ENCODE measurements at places on chromosomes 5 and 9. TPM values are rescaled to one million over a fixed set of nuclear protein-coding genes. Genes with fewer than 3 reads are reported as not detected.
A peak's percentile ranks its signal among the peaks of the same experiment; 100 is the strongest.

- no peak overlapping the region for H3K4me3 ChIP-seq
- H3K36me3 ChIP-seq = peaks cover 77% of the 10 kb centered on the region
- peak; percentile 18 for DNase-seq
- H3K27ac ChIP-seq = no peak overlapping the region
Observed at GRCh38 chr5:175516933-175517823, 38.8 kb downstream of the SFXN1 start.

DNA sequence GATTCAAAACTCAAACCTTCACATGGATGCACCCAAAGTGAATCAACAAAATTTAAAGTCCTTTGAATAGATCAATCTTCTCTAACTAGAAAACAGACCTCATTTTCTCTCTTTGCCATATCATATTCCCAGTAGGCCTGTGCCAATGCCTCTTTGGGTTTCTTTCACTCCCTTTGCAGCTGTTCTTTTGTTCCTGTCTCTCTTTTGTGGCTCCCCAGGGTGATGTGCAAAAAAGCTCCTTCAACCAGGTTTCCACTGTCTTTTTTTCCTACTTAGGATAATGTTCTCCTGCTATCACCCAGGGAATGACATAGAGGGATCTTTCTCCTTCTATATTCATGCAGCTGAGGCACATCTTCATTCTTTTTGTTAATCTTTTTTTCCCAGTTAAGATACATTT, 54.6 kb downstream of the MARCHF3 start:
- H3K4me1 ChIP-seq = peaks cover 23% of the 10 kb centered on the region
- H3K27me3 ChIP-seq = no peaks in the 10 kb centered on the region
- H3K4me3 ChIP-seq = no peak overlapping the region
- H3K27ac ChIP-seq = no peak overlapping the region
- no peak for DNase-seq
- no peaks in the 10 kb centered on the region for H3K36me3 ChIP-seq

GRCh38 chr9:14593406-14593805, 99.8 kb downstream of the ZDHHC21 start:
- H3K27me3 ChIP-seq = no peaks in the 10 kb centered on the region
- peaks cover 3% of the 10 kb centered on the region for H3K36me3 ChIP-seq
- no peak overlapping the region for H3K27ac ChIP-seq
- no peaks in the 10 kb centered on the region for H3K4me1 ChIP-seq
- no peak overlapping the region for H3K4me3 ChIP-seq

SLC6A19 gene
- total RNA-seq = 0.49 TPM

DNA sequence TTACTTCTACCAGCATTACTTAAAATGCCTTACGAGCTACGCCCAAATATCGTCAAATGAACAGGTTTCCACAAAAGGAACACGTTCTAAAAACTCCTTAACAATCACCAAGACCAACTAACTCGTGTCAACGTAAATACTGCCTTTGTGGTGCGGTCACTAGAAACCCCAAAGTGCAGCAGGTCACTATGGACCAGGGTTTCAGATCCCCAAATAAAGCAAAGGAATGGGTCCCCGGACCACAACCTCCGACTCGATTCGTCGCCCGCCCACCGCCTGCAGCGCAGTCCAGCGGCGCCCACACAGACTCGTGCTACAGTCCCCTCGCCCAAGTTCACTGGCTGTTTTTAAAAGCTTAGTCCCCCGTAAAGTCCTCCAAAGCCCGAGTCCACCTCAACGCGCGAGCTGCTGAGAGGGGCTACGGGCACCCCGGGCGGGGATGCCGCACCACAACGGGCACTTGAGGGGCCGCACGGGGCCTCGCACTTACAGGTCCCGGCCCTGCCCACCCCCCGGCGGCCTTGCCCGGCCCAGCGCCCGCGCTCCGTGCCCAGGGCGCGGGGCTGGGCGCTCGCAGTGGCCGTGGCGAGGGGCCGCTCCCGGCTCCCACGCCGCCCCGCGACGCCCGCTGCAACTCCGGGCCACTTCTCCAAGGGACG, 1.1 kb downstream of the NFIB start:
- H3K4me3 ChIP-seq = peak overlapping the region; percentile 39
- H3K27ac ChIP-seq = no peak overlapping the region
- H3K27me3 ChIP-seq = peaks cover 37% of the 10 kb centered on the region

PRDM9 gene
- not detected for total RNA-seq

HK3 gene
- not detected for total RNA-seq

COL15A1 gene
- total RNA-seq = 0.74 TPM

- no peaks in the 10 kb centered on the region for H3K4me1 ChIP-seq
- H3K4me3 ChIP-seq = no peak overlapping the region
- H3K27me3 ChIP-seq = no peaks in the 10 kb centered on the region
Observed at GRCh38 chr5:133113331-133114061, 61.7 kb downstream of the HSPA4 start.

GRCh38 chr5:90093751-90094485, 315.6 kb downstream of the CETN3 start:
- H3K27ac ChIP-seq = no peak overlapping the region
- no peaks in the 10 kb centered on the region for H3K36me3 ChIP-seq
- H3K27me3 ChIP-seq = no peaks in the 10 kb centered on the region

GPX3 gene
- total RNA-seq = 73.7 TPM

DNA sequence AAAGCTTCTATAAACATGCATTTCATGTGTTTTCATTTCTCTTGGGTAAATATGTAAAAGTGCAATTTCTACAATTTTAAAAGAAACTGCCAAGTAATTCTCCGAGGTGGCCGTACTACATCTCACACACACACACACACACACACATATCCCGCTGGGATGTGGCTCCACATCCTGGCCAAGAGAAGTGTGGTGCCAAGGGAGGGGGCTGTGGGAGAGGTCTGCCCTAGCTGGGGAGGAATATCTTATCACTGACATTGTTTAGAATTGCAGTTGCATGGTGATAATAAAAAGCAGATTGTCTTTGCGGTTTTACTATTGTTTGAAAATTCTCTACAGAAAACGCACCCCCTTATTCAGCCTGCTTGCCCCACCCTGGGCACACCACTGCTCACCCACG, 558.4 kb downstream of the BNC2 start:
- DNase-seq = peak; percentile 89
- H3K27ac ChIP-seq = no peak overlapping the region

- H3K36me3 ChIP-seq = no peaks in the 10 kb centered on the region
- H3K4me3 ChIP-seq = no peak overlapping the region
Observed at GRCh38 chr5:80686757-80687156, 32.0 kb upstream of the DHFR start.

CCDC192 gene
- total RNA-seq = not detected

DNA sequence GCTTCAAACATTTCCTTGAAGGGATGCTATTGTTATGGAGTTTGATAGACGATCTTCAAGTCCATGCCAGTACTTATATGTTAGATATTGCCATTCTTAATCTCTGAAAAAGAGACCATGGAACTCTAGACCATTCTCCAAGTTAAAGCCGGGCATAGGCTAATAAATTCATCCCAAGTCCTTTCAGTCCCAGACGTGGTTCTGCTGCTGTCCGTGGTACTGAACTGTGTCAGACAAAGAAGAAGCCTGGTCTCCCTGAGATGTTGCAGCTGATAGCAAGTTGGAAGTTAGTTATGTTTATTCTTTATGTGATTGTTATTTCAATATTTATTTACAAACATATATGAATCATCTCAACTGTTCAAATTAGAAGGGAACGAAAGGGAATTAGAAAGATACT, 158.7 kb downstream of the NMUR2 start:
- no peaks in the 10 kb centered on the region for H3K4me1 ChIP-seq
- peak; percentile 87 for DNase-seq
- H3K27ac ChIP-seq = no peak overlapping the region
- H3K27me3 ChIP-seq = no peaks in the 10 kb centered on the region
- H3K36me3 ChIP-seq = no peaks in the 10 kb centered on the region
- no peak overlapping the region for H3K4me3 ChIP-seq

GRCh38 chr5:136222580-136223235, 29.7 kb upstream of the SMIM32 start:
- H3K4me3 ChIP-seq = no peak overlapping the region
- H3K27ac ChIP-seq = no peak overlapping the region
- H3K36me3 ChIP-seq = no peaks in the 10 kb centered on the region
- H3K27me3 ChIP-seq = peaks cover 6% of the 10 kb centered on the region
- no peak for DNase-seq

DNA sequence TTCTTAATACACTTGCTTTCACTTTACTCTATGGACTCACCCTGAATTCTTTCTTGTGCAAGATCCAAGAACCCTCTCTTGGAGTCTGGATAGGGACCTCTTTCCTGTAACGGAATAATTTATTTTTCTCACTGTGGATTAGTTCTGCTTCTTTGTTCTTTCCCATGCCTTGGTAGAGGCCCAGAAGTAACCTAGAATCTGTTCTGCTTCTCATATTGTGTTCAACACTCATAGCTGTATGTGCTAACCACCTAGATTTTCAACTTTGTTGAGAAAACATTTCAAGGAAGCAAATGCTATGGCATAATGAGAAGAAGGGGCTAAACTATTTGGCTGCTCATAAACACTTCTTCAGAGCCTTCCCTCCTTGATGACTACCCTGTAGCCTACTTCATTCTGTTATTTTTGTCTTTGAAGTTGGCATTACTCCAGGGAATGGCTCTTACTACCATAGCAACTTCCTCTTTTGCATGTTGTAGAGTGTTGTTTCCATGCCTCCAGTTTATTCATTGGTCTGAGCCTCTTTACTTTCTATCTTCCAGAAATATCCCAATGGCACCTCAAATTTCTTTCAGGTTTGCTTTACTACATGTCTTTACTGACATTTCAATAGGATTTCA, 74.3 kb downstream of the KIAA0825 start:
- H3K4me3 ChIP-seq = no peak overlapping the region
- DNase-seq = peak; percentile 28
- no peak overlapping the region for H3K27ac ChIP-seq
- H3K36me3 ChIP-seq = no peaks in the 10 kb centered on the region

GRCh38 chr9:129172816-129173215, 5.2 kb downstream of the IER5L start:
- no peak for DNase-seq
- no peaks in the 10 kb centered on the region for H3K36me3 ChIP-seq
- H3K4me1 ChIP-seq = peaks cover 11% of the 10 kb centered on the region
- H3K27ac ChIP-seq = no peak overlapping the region
- H3K27me3 ChIP-seq = no peaks in the 10 kb centered on the region
- no peak overlapping the region for H3K4me3 ChIP-seq

GRCh38 chr9:129489838-129490582, 130.9 kb downstream of the C9orf50 start:
- no peaks in the 10 kb centered on the region for H3K27me3 ChIP-seq
- peak overlapping the region; percentile 26 for H3K27ac ChIP-seq
- no peaks in the 10 kb centered on the region for H3K36me3 ChIP-seq
- no peak overlapping the region for H3K4me3 ChIP-seq
- H3K4me1 ChIP-seq = peaks cover 21% of the 10 kb centered on the region
- no peak for DNase-seq

DNA sequence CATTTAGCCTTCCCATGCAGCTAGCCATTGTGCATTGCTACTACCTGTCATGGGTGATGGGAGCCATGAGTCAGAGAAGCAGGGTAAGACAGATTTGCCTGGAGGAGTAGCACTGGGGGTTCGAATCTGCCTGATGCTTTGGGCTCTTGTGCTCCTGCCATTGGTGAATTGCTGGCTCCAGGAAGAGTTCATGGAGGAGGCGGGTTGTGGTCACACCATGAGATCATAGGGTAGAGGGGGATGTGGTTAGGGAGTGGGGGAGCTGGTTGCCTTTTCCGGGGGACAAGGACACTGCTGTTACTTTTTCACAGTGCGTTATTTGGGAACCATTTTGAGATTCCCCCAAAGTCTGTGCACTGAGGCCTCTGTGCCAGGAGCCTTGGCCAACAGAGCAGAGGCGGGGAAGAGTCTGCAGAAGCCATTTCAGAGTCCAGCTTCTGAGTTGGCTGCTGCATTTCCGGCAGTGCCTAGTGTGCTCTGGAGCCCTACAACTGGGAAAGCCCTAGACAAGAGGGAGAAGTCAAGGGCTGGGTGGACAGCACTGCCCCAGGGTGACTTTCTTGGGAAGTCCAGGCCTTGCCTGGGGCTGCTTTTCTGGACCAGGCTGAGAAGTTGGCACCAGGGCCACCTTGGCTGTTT, 6.2 kb downstream of the ANGPTL2 start:
- peaks cover 4% of the 10 kb centered on the region for H3K4me1 ChIP-seq
- no peak overlapping the region for H3K27ac ChIP-seq
- no peaks in the 10 kb centered on the region for H3K27me3 ChIP-seq
- DNase-seq = no peak
- H3K4me3 ChIP-seq = no peak overlapping the region
- H3K36me3 ChIP-seq = no peaks in the 10 kb centered on the region

IFNA2 gene
- not detected for total RNA-seq

DNA sequence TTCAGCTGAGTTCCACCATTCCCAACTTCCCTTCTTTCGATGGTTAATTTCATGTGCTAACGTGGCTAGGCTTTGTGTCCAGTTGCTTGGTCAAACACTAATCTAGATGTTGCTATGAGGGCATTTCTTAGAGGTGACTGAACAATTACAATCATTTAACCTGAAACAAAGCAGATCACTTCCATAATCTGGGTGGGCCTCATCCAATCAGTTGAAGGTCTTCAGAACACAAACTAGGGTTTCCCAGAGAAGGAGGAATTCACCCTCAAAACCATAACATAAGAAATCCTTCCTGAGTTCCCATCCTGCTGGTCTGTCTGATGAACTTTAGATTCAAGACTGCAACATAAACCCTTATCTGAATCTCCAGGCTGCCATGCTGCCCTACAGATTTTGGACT, 2381.7 kb downstream of the MAT2B start:
- H3K27ac ChIP-seq = no peak overlapping the region
- H3K4me1 ChIP-seq = no peaks in the 10 kb centered on the region
- H3K36me3 ChIP-seq = no peaks in the 10 kb centered on the region
- no peak overlapping the region for H3K4me3 ChIP-seq
- no peaks in the 10 kb centered on the region for H3K27me3 ChIP-seq

RORB gene
- 0.04 TPM for total RNA-seq

DNA sequence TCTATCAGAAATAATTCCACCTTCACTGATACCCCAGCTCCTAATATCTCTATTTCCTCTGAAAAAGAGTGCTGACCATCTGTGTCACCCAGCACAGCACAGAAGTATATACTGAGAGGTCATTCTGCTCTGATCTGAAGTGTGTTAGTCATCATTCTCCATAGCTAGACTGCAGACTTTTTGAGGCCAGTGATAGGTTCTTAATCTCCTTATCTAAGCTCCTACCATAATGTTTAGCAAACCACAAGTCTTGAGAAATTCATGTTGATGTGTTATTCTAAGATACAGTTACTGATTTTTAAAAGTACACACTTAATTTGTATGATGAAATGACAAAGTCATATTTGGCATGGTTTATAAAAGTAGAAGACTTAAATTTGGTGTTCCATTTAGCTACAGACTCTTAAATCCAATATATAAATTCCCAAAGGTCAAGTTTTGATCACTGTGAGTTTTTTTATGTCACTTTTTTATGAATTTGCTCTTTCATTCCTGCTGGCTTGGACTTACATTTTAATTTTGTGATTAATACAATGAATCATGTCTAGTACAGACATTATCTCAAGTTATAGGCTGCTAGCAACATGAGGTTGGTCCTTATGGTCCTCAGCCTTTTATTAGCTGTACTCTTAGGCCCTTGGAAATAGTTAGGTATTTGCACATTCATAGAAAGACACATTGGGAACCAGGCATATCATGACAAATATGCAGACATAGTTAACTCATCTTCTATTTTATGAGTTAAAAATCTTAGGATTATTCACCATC, 380.8 kb downstream of the EBF1 start:
- H3K36me3 ChIP-seq = no peaks in the 10 kb centered on the region
- H3K4me3 ChIP-seq = no peak overlapping the region
- H3K27ac ChIP-seq = no peak overlapping the region
- no peaks in the 10 kb centered on the region for H3K27me3 ChIP-seq

GM2A gene
- 56.3 TPM for total RNA-seq

- H3K27me3 ChIP-seq = no peaks in the 10 kb centered on the region
- no peak for DNase-seq
- H3K4me1 ChIP-seq = no peaks in the 10 kb centered on the region
- H3K36me3 ChIP-seq = peaks cover 2% of the 10 kb centered on the region
- no peak overlapping the region for H3K4me3 ChIP-seq
- no peak overlapping the region for H3K27ac ChIP-seq
Observed at GRCh38 chr9:131943351-131943841, 136.3 kb downstream of the MED27 start.

YTHDC2 gene
- total RNA-seq = 16.1 TPM

SHOC1 gene
- not detected for total RNA-seq

Data from cardiac muscle cell (in vitro differentiated cells and primary cell).